A549 treated with AZD2906 at 1 μM for 4 hours (cell line): ENCODE measurements at places on chromosomes 5 and 9. TPM values are rescaled to one million over a fixed set of nuclear protein-coding genes. Genes with fewer than 3 reads are reported as not detected.

APBA1 gene
- total RNA-seq = 0.20 to 0.28 TPM (median 0.20 TPM) in 5 replicates

CNOT8 gene
- total RNA-seq = 29.6 to 38.6 TPM (median 34.4 TPM) in 5 replicates

CORO2A gene
- total RNA-seq = 1.2 to 1.8 TPM (median 1.8 TPM) in 5 replicates

SPARC gene
- 14.7 to 22.4 TPM (median 17.8 TPM) in 5 replicates for total RNA-seq

OBP2A gene
- 0.15 TPM in 2 of 5 replicates, not detected in the others for total RNA-seq

NCS1 gene
- total RNA-seq = 33.0 to 51.7 TPM (median 48.3 TPM) in 5 replicates

ST8SIA4 gene
- total RNA-seq = 0.21 to 0.49 TPM (median 0.29 TPM) in 5 replicates

RGS7BP gene
- not detected in 5 replicates for total RNA-seq

OR1J2 gene
- total RNA-seq = 0.10 TPM in 1 of 5 replicates, not detected in the others

HRH2 gene
- total RNA-seq = 0.34 to 0.55 TPM (median 0.50 TPM) in 5 replicates

SH2D3C gene
- 0.05 to 0.16 TPM (median 0.08 TPM) in 4 of 5 replicates, not detected in the other for total RNA-seq

PCDHA1 gene
- total RNA-seq = 0.14 to 0.26 TPM (median 0.22 TPM) in 5 replicates

BASP1 gene
- 183 to 220 TPM (median 215 TPM) in 5 replicates for total RNA-seq

FOXD4L4 gene
- 0.06 to 0.13 TPM (median 0.06 TPM) in 4 of 5 replicates, not detected in the other for total RNA-seq

GFI1B gene
- total RNA-seq = 0.07 to 0.11 TPM (median 0.10 TPM) in 4 of 5 replicates, not detected in the other

PCDHGB1 gene
- total RNA-seq = 1.4 to 1.9 TPM (median 1.7 TPM) in 5 replicates

SURF4 gene
- total RNA-seq = 187 to 197 TPM (median 194 TPM) in 5 replicates

GDA gene
- total RNA-seq = 0.84 to 1.1 TPM (median 0.96 TPM) in 5 replicates
